GM06990 (cell line): ENCODE measurements at places on chromosomes 3 and 15.

GRCh38 chr15:60918234-60918959, 310.7 kb downstream of the RORA start:
- no peak for DNase-seq

- no peak for DNase-seq
Measured at GRCh38 chr3:117528688-117529087, 819.1 kb downstream of the TUSC7 start.

- DNase-seq, result no peak
Measured at GRCh38 chr3:69420781-69421520, 35.1 kb upstream of the FRMD4B start.

- DNase-seq, result peak; percentile 50
Measured at GRCh38 chr3:131705558-131706051, 202.8 kb upstream of the MRPL3 start.

GRCh38 chr15:90058308-90058707, 44.0 kb downstream of the IDH2 start:
- DNase-seq, result peak; percentile 39
